ENCODE measurements at places on chromosomes 4 and X.

- no peak for DNase-seq
These were observed 79.7 kb downstream of the SEL1L3 start for GRCh38 chr4:25783126-25783525.

DNA sequence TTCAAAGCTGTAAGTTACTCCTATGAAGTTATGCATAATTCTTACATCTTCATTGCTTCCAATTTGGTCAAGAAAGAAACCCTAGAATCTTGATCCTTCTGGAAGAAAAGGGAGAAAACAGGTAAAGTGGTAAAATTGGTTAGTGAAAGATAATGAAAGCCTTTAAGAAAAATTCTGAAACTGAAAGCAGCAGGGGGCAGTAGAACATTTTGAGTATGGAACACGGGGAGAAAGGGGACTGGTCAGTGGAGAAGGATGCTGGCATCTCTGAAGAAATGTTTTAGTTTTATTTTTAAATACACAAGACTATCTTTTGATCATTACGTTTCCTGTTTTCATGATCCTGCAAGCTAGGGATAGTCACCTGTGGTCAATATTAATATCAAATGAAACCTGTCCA is 54.3 kb downstream of the SLIT2 start:
- peak; percentile 22 for DNase-seq

GRCh38 chr4:20847124-20847747 is 147.0 kb downstream of the PACRGL start:
- no peak for DNase-seq

DNA sequence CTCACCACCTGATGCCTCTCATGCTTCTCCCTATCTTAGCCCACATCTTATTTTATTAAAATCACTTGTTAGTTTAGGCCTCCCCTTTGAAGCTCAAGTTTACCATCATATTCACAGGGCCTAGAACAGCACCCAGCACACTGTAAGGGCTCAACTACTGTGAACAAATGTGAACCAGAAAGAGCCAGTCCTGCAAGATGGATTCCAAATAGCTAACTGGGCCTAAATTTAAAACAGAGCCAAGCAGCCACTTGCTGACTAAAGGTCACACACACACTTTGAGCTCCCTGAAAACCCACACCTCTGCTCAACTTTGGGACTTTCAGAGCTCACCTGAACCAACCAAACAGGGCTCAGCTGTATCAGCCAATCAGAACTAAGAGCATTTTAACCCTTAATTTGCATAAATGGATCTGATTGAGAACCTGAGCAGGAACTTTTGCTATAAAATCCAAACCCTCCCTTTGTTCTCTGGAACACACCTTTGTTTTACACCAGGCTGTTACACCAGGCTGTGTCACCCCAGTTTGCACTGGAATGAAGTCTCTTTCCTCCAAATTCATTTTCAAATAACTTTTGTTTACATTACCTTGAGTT is 62.1 kb upstream of the EXOC1L start:
- DNase-seq: no peak

- no peak for DNase-seq
These were observed 326.7 kb downstream of the BCOR start for GRCh38 chrX:39771089-39771488.

DNA sequence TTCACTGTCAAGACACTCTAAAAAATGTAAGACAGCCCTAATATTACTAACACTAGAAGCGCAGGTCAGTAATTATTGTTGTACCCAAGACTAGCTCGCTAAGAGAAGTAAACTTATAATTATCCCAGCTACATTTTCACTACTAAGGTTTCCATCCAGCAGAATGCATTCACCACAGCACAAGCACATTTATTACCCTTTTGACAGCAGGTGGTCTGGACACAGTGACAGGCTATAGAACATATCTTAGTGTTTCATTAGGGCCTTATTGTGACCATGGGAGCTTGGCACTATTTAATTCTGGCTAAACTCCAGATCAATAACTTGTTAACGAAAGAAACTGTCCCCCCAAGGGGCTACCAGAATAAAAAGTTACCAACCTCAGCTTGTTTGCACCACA is 237.7 kb downstream of the ENOX2 start:
- DNase-seq: no peak

- no peak for DNase-seq
These were observed 30.6 kb upstream of the IL9R start for GRCh38 chrX:155966876-155967275.

DNA sequence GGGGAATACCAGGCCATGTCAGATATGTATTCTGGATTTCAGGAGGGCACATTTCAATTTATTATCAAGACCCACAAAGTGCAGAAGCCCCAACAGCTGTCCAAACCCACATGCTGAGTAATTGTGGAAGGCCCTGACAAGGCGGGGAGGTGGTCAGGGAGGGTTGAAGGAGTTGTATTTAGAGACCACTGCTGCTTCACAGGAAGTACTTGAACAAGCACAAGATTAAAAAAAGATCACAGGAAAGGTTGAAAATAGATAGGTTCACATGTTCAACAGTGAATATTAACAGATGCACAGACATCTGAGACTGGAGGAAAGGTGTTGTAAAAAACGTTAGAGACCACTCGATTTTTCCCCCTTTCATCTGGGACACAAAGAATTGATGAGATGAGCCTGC is 17.9 kb downstream of the ATP8A1 start:
- DNase-seq: no peak

DNA sequence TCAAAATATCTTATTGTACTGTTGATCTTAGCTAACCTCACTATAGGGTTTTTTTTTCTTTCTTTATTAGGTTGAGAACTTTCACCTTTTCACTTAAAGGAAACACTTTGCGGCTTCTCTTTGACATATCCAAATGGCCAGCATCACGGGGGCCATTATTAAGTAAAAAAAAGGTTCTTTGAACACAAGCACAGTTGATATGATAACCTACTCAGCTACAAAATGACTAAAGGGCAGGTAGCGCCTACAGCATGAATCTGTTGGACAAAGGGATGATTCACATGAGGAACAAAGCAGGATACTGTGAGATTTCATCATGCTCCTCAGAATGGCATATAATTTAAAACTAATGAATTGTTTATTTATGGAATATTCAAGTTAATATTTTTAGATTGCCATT is 119.6 kb downstream of the CCSER1 start:
- DNase-seq: no peak

DNA sequence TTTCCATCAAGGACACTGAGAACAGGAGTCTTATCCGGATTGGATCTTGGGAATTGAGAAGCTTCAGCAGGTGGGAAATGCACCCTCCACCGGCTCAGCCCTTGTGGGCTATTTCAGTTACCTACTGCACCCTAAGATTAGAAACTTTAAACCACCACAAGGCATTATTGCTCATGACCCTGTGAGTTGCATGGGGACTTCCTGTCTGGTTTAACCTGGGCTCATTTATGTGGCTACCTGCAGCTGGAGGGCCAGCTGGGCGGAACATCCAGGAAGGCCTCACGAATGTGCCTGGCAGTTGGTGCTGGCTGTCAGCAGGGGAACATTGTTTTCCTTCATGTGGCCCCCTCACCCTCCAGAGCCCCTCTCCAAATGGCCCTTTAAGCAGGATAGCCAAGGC is 164.1 kb downstream of the DEFB131A start:
- no peak for DNase-seq

- DNase-seq: no peak
These were observed 64.3 kb downstream of the TIGD2 start for GRCh38 chr4:89175611-89176010.

DNA sequence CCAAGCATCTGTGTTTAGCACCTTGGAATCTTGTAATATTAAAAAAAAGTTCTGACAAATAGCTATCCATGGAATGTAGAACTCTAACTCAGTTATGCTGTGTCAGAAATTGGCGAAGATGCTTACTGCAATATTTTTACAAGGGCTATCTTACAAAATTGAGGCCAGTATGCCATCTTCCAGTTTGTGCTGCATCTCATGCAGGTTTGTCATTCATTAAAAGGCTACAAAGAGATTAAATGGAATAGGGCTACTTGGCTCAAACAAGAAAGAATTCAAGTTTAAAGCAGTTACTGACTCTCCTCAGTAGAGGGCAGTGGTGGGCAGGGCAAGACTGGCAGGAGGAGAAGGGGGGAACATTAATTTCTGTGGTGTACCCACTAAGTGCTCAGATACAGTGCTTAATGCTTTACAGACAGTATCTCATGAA is 66.5 kb downstream of the SHROOM4 start:
- no peak for DNase-seq

- DNase-seq: no peak
These were observed 153.0 kb downstream of the DCTD start for GRCh38 chr4:182764137-182764536.

- DNase-seq: no peak
These were observed 1.1 kb downstream of the FBXL5 start for GRCh38 chr4:15653864-15654592.

DNA sequence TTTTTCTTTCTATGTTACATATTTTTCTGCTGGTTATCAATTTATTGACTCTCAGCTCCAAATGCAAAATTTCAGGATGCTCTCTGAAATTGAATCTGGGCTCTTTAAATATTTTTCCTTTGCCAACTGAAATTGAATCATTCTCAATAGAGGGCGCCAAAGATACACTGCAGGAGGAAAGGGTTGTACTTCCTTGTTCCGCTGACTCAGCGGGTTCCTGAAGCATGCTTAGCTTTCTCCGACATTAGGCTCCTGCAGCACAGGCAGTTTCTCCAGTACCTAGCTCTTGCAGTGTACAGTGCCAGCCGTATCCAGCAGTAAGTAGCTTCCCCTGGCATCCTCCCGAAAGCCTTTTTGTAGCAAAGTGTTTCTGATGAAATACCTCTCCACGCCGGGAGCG is 28.8 kb upstream of the CFAP47 start:
- DNase-seq: peak; percentile 11

DNA sequence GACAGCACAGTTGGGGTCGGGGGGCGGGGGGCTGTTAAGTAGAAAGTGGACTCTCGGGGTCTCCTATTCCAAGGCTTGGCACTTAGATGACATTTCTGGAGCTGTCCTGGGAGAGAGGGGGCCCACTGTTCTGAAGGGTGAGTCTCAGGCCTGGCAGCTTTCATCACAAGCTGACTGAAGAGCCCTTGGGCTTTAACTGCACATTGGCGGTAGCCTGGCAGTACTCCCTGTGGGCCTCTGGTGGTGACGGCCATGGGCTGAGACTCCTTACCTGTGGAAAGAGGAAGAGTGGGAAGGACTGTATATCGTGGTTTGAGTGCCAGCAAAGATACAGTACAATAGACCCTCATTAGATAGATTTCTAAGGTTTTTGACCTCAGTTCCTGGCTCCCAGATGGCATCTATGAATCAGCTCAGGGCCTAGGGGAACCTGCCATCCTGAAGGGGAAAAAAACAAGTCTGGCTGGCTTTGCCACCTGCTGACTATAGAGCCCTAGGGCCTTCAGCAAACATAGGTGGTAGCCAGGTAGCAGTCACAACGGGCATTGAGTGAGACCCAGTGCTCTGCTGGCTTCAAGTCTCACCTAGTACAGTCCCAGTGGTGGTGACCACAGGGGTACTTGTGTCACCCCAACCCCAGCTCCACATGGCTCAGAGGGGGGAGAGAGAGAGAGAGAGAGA is 87.9 kb downstream of the ANKRD17 start:
- no peak for DNase-seq

DNA sequence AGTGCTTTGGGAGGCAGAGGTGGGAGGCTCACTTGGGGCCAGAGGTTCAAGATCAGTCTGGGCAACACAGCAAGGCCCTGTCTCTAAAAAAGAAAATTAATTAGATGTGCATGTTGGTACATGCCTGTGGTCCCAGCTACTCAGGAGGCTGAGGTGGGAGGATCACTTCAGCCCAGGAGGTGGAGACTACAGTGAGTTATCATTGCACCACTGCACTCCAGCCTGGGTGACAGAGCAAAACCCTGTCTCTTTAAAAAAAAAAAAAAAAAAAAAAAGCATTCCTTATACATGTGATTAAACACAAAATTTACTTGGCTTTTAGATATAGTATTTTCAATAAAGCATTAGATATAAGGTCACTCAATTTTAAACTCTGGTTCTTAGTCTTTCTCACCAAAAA is 34.9 kb downstream of the SMARCA1 start:
- no peak for DNase-seq

DNA sequence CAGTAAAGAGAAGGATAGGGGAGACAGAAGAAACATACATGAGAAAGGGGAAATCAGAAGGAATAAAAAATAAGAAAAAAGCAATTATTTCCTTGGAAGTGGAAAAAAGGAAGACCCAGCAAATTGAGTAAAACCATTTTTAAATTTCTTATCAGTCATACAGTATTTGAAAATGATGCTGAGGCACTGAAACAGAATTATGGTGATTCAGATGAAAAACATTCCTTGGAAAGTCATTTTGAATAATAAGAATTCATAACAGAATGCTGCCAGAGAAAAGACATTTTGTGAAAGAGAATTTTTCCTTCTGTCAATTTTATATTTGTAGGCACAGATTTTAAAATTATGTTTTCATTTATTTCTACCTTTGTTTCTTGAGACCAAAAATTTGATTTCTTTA is 895.5 kb upstream of the EPHA5 start:
- DNase-seq: no peak

DNA sequence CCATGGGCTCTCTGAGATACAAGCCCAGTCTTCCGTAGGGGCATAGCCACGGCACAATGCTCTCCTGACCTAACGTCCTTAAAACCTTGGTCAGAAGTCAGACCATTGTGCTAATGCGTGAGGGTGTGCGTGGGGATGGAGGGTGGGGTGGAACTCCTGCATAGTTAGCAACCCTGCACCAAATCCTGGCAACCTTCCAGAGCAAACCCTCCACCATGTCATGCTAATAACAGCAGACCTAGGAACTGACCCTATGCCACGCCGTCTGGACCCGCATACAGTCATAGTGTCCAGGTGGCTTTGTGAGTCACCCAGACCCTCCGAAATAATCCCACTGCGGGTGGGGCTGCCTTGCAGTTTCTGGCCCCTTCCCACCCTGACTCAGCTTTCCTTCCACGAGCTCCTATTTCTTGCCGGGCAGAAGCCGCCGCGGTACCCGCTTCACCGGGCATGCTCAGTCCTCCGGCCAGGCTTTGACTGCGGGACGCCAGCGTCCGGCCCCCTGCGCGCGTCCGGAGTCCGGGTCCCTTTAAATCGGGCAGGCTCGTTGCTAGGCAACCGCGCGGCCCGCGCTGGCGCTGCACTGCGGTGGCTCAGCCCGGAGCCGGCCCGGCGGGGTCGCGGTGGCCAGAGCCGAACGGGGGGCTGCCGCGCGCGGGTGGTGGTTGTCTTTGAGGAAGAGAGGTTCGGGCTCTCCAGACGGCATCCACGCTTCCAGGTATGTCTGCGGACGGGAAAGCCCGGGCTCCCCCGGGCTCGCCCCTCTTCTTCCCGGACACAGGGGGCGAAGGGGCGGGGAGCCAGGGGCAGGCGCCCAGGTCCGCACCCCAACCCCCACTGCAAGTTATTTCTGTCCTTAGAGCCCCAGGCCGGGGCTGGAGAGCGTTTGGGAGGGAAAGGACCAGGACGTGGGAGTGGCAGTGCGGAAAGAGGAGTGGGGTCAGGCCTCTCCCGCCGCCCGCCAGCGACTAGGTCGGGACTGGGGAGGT is at the start of gene CCDC160:
Gene CCDC160 (plus strand): TSS at position 557 of the 989 bp plus-strand sequence. CDS start 7,619 bp downstream, outside the sequence.
- no peak for DNase-seq

DNA sequence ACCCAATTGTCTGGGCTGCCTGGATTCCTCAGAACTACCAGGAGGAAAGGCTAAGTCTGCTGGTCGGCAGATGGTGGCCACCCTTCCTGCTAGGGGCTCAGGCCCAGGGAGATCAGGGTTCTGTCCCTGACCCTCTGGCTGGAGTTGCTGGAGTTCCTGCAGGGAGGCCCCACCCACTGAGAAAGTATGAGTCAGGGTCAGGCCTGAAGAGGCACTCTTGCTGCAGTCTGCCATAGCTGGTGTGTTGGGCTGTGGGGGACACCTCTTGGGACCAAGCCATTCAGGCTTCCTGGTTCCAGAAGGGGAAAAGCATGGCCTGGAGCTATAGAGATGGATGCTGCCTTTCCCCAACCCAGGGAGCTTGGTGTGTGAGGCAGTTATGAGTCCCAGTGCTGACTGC is 40.4 kb upstream of the PCDH18 start:
- no peak for DNase-seq

- no peak for DNase-seq
These were observed 57.6 kb downstream of the RFC1 start for GRCh38 chr4:39308611-39309010.

Measured in astrocyte of the cerebellum (primary cell).